ENCODE measurements at places on chromosomes 11 and 22.

DNA sequence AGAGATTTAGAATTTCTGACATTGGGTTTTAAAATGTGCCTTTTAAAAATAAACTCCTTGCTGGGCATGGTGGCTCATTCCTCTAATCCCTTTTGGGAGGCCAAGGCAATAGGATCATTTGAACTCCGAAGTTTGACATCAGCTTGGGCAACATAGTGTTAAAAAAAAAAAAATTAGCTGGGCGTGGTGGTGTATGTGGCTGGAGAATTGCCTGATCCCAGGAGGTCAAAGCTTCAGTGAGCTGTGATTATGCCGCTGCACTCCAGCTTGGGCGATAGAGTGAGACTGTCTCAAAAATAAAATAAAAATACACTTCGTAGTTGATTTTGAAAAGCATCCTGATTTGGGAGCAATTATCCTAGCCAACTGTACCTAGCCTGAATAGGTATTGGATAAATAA is 3.4 kb upstream of the APLP2 start:
- no peak for DNase-seq

DNA sequence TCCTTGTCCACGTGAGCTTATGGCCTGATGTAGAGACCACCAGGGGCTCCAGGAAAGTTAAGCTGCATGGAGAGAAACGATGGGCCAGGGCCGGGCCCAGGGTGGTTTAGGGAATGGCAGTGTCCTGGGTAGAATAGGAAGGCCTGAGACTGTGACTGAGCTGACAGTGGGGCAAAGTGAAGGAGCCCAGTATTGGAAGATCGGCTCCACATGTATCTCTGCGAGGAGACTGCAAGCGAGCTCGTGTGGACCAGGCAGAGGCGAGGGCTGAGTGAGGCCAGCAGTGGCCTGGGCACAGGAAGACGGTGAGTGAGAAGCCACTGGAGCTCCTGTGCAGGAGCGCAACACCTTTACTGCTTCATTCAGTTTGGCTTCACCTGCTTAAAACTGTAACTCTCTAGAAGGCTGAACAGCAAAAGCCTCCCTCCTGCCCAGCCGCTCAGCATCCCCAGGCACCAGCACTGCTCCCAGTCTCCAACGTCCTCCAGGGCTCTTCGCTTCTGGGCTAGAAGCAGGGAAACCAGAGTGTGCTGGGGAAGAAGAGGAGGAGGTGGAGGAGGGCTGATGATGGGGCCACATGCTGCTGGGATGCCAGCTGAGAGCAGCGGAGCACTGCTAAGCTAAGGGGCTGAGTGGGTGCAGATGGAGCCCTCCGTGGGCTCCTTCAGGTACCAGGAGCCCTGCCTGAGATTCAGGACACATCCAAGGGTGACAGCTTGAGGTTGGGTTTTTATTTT is 13.5 kb downstream of the TCIRG1 start:
- DNase-seq, result no peak

- no peak for DNase-seq
These were observed 16.5 kb downstream of the P2RY2 start for GRCh38 chr11:73234471-73235181.

DNA sequence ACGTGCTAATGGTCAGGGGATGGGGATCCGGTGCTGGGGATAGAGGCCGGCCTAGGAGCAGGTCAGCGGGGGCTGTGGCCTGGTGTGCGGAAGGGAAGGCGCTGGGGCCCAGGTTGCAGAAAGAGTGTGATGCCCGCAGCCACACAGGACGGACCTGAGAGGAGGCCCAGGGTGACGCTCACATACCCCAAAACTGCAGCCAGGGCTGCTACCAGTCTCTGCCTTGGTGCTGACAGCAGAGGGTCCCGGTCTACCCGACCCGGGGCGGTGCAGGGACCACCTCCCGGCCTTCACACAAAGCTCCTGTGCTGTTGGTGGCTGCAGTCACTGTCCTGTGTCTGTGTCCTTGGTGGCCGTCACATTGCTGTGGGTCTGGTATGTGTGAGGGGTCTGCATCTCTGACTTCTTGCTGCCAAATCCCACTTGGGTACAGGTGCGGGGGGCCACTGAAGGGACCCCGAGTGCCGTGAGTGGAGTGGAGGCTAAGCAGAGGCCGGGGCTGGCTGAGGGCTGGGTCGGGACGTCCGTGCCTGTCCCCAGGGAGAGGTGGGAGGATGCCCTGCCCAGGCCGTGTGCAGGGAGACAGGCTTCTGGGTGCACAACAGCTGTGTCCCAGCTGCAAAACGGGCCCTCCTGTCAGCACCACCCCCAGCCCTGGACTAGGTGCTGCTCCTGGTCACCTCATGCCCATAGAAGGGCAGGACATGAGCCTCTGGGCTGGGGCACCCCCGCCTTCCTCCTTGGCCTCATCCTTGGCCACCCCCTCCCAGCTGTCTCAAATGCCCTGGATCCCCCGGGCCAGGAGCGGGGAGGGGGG is 1.5 kb downstream of the LSP1 start:
- DNase-seq, result no peak

DNA sequence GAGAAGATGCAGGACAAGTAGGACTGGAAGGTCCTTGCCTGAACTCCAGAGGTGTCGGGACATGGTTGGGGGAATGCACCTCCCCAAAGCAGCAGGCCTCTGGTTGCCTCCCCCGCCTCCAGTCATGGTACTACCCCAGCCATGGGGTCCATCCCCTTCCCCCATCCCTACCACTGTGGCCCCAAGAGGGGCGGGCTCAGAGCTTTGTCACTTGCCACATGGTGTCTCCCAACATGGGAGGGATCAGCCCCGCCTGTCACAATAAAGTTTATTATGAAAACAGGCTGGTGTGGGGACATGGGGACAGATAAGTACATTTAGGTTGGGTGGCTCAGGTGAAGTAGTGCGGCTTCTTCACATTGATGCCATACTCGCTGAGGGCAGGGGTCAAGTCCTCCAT is 1.4 kb downstream of the TAF10 start:
- DNase-seq, result no peak

DNA sequence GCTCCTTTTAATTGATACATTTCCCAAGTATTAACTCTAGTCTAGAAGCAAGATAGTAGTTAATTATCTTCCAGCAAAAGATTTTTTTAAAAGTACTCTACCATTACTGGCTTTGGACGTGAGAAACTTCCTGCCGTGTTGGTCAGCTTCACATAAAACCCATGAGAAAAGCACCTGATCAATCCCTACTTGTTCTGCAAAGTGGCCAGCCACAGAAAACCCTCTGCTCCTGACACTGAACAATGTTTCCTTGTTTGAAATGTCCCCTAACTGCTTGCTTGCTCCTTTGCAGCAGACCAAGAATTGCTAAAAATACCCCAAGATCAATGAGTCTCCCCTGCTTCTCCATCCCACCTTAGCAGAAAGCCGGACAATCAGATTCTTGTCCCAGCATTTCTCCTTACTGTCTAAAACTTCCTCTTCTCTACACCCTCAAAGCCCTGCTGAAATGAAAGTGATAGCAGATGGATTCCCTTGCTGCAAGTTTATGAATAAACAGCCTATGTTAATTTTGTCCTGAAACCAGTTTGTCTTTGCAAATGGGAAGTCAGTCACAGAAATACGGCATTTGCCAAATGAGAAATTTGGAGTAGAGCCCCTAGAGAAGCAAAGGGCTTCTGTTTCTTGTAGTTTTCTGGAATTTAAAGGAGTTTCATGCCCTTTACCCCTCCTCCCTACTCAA is 207.1 kb upstream of the ARHGAP20 start:
- DNase-seq, result no peak

GRCh38 chr11:34214961-34215805 is 109.8 kb downstream of the NAT10 start:
- no peak for DNase-seq

GRCh38 chr11:18836417-18836816 is 44.8 kb upstream of the PTPN5 start:
- no peak for DNase-seq

DNA sequence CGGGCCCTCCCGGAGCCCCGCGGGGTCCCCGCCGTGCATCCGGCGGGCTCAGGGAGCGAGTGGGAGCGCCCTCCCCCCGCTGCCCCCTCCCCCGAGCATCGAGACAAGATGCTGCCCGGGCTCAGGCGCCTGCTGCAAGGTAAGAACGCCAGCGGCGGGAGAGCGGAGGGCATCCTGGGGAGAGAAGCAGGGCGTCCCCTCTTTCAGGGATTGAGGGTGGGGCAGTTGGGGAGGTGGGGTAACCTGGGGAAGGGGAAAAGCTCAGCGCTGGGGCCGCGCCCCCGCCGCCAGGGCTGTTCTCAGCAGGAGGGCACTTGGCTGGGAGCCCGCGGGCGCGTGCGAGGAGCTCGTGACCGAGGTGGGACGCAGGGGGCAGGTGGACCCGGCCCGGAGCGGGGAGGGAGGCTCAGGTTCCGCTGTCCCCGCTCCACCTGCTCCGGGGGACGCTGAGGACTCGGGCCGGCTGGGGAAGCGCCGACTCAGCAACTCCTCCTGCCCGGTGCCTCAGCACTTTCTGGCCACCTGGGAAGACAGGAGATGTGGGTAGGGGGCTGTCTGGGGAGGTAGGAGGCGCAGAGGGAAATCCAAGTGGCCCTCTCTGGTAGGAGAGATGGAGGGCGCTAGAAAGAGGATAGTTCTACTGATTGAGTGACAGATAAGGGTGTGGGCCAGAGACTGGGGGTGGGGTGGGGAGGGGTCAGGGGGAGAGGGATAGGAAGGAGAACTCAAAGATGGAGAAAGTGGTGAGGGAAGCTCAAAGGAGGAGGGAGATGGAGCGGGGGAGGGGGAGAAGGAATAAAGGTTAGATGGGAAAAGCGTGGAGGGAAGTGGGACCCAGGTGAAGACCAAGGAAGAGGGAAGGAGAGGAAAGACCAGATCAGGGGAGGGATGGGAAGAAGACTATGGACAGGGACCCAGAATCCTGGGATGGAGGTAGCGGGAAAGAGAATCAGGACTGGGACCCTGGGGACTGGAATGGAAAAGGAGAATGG is 726 bp downstream of the RTN4RL2 start:
- peak; percentile 35 for DNase-seq

DNA sequence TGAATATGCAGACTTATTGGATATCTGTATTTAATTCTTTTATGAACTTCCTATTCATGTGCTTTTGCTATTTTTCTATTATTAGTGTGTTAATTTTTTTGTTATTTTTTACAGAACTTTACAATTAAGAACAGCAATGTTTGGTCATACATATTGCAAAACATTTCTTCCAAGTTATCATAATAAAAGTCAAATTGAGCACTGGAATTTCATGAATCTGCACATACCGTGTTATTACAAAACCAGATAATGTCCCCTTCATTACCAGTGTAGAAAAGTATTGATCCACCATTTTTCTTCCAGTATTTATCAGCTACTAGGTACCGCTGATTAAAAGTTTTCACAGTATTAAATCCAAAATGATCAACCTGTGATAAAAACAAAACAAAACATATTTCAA is 40.5 kb downstream of the PRCP start:
- no peak for DNase-seq

DNA sequence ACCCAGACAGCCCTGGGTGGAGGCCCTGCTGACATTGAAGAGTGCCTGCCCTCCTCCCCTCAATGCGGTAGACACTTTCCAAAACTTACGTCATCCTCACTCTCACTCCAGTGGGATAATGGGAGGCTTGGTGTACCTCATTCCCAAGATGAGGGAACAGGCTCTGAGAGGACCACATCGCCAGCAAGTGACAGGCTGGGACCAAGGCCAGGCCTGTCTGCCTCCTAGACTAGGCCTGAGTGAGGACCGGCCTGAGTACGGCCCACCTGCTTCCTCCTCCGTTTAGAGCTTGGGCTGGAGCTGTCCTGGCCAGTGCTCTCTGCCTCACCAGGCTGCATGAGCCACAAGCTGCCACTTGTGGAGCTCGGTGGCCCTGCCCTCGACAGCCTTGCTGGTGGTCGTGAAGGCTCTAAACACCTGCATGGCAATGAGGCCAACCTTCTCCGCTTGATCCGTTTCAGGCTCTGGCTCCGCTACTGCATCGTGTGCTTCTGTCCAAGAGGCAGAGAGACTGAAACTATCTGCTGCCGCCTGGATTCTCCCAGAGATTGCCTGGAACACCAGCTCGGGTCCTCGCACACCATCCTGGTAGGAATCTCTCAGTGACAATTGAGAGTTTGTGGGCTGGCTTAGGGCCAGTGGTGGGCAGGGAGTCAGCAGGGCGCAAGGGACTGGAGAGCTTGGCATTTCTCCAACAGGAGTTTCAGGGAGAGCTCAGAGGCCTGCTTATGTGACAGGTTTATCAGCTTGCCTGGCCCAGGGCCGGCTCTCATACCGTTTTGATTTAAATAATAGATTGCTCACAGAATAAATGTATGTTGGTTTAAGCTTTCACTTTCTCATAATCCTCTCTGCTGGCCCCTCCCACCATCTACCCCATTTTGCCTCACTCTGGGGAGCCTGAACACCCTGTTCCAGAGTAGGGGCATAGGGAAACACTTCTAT is 9.4 kb downstream of the LRRC75B start:
- peak; percentile 58 for DNase-seq

DNA sequence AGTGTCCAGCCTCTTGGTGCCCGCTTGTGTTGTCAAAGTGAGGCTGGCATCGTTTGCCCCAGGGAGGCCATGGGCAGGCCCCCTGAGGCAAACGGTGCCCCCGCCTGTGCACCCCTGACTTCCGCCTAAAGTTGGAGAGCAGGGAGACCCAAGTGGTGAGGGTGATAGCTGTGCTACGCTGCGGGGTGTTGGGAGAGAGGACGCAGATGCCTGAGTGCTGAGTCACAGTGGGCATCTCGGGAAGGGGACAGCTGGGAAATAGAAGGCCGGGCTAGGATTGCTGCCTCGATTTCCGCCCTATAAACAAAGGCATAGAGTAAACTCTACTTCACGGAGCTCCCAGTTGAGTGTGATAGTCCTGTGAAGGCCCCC is 5.8 kb downstream of the GRIK4 start:
- no peak for DNase-seq

DNA sequence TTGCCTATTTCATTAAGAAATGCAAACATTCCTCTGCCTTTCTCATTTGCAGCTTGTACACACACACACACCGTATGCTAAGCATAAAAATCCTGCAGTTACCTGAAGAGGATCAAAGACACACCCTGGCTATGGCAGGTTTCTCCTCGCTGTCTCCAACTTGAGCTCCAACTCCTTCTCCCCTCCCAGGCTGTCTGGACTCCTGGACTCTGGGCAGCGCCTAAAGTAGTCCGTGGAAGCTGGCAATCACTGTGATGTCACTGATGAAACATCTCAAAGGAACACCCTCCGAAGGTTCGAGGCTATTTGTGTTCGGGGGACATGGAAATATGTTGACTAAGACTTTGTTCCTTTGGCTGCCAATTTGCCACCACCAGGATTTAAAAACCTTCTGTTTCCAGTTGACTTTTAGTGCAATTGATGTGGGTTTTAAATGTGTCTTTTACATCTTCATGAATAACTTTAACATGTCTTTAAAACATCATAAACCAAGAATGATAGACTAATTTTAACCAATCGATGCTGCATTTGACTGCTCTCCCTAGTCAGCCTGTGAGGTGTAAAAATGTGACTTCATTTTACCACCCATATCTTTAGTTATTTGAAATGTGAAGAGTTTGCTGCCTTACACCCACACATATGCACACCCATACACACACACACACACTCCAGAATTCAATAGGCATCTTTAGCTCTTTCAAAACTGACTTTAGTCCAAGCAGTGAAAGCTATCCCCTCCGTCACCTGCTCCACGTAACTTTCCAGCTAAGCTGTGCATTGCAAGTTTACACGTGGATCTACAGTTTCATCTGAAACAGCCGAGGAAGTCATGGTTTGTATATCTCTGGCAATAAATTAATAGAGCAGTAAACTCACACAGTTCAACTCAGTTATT is at the start of gene SLN:
SLN (minus strand) TSS at position 196 of the 895 bp plus-strand sequence.
- no peak for DNase-seq

Data from NCI-H510A (cell line).